Left lobe of liver (tissue), 2 donors: ENCODE measurements at places on chromosomes 11 and 22.

DNA sequence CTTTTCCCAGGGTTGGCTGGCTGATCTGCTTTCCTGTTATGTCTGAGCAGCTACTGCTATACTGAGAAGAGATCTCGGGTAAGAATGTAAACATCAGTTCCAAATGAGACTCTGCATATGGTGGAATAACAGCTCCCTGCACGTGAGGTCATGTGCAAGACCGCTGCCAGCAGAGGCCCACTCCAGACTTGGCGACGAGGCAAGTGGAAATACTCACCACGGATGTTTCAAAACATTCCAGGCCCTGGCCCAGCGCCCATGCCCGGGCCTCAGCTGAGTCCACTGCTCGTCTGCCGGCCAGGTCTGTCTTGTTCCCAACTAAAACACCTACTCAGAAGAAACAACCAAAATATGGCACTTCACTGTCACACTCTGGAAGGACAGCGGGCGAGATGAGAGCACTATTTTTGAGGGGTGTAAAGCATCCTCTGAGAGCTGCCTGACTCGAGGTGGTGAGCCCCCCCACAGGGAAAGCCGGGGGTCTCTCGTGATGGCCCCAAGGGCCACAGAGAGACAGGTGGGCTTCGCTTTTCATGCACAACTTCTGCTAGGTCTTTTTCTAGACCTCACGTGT lies 13.1 kb downstream of the IFT27 start:
- DNase-seq = peak; percentile 62

DNA sequence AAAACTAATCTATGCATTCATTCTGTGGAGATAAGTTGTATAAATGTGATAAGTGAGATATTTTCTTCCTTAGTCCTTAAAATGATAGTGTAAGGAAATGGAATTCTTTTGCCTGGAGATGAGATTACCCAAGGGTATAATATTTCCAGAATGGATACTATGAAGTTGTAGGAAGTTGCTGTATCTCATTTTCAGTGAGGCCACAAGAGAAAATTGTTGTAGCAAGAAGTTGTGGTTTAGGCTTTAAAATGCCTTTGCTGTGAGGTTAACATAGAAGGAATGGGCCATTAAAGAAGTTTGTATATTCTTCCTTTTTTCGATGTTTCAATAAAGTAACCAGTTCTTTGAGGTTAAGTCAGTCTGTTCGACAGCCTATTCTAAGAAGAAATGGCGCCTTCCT lies 50.7 kb upstream of the LIN7C start:
- DNase-seq = no peak

DNA sequence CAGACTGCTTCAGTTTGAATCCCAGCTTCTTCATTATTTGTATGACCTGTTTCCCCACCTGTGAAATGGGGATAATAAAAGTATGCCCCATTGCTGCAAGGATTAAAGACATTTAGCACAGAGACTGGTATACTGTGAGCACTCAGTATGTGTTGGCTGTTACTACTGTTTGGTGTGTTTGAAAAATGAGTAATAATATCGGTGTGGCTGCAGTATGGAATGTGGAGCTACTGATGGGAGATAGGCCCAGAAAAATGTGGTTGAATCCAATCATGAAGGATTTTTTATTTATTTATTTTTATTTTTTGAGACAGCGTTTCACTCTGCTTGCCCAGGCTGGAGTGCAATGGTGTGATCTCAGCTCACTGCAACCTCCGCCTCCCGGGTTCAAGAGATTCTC lies 9.1 kb upstream of the C1QTNF4 start:
- no peak for DNase-seq

DNA sequence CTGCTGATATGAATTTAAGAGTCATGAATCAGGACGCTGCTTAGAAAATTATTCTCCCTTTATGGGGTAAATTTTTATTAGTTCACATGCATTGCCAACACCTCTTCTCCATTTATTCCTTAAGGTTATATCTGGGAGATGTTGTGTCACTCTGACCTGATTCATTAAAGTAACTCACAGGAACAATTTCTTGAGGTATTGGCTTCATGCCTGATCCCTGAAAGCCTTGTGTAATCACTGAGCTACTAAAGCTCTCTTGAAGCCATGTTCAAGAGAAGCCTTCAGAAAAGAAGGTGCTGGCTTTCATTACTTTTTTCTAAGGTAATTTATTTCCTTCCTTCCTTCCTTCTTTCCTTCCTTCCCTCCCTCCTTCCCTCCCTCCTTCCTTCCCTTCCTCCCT lies 420.6 kb downstream of the RAB38 start:
- no peak for DNase-seq

- DNase-seq = no peak
Observed at GRCh38 chr11:91749251-91749650, 475.4 kb upstream of the FAT3 start.

- DNase-seq = no peak
Observed at GRCh38 chr22:44711241-44711560, 9.2 kb downstream of the PRR5 start.

DNA sequence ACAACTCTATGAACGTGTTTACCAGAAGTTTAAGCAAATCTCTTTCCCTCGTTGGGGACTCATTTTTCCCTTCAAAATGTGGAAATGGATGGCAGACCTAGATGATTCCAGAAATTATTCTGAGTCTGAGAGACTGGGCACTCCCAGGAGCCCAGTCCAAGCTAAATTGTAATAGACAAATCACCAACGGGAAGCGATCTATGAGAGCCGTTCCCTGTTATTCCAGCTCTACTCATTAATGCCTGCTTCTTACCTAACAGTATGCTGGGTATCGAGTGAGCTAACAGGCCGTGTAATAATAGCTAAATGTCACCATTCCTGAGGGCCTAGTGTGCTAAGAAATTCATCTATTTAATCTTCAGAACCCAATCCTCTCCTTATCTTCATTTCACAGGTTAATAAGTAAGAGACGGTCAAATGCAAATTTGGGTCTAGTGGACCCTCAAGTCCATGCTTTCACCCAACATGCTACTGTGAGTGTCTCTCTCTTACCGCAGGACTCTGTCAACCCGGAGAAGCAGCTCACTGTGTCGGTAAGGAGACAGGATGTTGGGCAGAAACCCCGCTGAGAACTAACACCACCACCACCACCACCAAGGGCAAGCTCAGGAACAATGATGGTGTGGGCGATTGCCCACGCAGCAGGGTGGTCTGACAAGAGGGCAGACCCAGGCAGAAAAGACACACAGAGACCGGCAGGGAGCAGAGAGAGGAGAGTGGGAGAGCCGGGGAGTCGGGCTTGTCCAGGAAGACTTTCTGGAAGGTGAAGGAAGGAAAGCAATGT lies 57.1 kb upstream of the TIMP3 start:
- no peak for DNase-seq

DNA sequence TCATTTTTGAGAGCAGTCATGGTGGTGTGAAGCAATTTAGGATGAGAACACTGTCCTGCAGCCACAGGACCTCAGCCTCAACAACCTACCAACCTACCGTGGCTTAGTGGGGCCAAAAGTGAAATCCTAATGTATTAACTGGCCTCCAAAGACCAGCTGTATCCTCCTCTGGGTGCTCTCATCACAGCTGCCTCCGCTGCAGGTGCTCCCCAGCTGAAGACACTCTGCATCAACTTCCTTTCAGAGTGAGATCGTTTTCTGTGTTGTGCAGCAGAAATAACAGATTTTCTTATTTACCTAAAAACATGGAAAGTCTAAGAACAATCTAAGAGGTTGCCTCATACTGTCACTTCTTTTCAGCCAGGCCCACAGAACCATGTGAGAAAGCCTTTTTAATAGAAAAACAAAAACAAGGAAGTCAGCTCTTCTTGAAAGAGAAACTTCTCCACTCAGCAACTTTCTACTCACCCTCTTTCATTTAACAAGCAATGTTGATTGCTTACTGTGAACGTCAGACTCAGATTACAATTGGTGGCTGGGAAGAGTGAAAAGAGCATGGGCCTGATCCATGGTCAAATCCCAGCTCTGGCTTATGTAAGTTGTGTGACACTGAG lies 136.1 kb downstream of the TENM4 start:
- DNase-seq = no peak

DNA sequence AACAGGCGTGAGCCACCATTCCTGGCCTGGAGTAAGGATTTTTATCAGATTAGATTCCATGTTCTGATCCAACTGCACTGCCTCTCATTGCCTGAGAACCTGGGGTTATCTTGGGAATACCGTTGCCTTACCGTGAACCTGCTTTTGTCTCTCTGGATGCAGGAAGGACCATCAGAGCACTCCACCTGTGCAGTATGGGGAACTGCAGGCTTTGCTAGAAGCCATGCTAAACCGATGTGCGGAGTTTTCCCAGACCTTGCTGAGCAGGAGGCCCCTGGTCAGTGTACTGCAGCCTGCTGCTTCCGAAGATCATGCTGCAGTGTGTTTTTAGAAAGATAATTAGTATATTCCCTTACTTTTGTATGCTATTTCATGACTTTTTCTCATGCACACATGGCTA lies 43.6 kb downstream of the MEI1 start:
- no peak for DNase-seq

- DNase-seq = no peak
Observed at GRCh38 chr11:113286009-113286408, 28.4 kb upstream of the TTC12 start.

GRCh38 chr11:1300569-1301187 lies 8.8 kb downstream of the TOLLIP start:
- DNase-seq = peak; percentile 42

GRCh38 chr11:636511-637332 lies at the start of gene DRD4:
Gene DRD4, plus strand, starts transcription at chr11:637269. Its CDS starts 36 bp downstream, at chr11:637305.
- no peak for DNase-seq

DNA sequence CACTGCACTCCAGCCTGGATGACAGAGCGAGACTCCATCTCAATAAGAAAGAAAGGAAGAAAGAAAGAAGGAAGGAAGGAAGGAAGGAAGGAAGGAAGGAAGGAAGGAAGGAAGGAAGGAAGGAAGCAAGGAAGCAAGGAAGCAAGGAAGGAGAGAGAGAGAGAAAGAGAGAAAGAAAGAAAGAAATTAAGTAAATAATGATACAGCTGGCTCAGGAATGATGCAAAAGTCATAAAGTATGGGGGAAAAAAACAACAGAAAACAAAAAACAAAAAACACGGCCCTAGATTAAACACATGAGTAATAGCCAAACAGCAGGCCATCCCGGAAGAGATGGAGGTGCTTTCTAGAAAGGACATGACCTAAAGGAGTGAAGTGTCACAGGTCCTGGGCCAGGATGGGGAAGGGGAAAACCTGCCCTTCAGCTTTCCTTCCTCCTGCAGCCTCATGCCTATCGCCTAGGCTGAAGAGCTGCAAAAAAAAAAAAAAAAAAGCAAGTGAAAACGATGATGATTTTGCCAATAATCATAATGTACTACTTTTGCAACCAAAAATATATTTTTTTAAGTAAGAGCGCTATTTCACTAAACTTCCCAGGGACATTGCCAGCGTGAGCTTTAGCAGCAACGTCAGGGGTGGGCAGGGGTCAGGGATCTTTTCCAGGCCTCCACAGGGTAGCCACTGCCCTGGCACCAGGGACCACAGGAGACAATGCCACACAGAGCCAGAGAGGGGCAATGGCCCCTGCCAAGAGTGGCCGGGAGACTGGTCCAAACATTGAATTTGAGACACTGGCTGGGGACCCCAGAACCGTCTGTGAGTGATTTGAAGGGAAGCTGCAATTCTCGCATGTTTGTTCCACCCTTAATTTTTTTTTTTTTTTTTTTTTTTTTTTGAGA lies 28.2 kb upstream of the TMPRSS4 start:
- peak; percentile 21 for DNase-seq

GRCh38 chr22:22073769-22074561 lies 91.4 kb upstream of the TOP3B start:
- no peak for DNase-seq

- DNase-seq = peak; percentile 16
Observed at GRCh38 chr11:17601256-17601671, 54.2 kb downstream of the OTOG start.

DNA sequence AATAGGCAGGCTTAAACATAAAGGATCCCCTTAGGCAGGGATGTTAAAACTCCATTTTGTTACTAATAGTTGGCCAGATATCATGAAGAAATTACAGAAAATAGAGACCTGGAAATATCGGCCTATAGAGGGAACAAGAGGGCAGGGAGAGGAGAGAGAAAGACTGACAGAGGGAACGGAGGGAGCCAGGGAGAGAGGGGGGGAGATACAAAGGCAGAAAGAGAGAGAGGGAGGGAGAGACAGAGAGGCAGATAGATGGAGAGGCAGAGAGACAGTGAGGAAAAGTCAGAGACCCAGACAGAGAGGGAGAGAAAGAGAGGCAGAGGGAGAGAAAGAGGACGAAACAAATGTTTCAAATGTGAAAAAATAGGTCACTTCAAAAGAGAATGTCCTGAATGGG lies 53.5 kb downstream of the ZNF280B start:
- no peak for DNase-seq

DNA sequence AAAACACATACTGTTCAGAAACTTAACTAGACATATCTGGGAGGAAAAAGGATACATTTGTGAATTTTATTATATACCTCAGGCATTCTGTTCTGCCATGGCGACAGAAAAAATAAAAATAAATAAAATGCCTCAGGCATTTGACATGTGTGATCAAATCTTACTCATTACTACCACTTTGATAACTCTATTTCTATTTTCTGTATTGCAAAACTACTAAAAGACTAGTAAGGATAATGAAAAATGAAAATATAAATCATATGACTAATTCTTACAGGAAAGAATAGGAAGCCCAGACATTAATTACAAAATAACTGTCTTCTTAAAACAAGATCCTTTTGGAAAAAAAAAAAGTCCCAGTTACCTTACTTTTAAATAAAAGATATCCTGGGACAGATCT lies 5.3 kb downstream of the PICALM start:
- DNase-seq = no peak

DNA sequence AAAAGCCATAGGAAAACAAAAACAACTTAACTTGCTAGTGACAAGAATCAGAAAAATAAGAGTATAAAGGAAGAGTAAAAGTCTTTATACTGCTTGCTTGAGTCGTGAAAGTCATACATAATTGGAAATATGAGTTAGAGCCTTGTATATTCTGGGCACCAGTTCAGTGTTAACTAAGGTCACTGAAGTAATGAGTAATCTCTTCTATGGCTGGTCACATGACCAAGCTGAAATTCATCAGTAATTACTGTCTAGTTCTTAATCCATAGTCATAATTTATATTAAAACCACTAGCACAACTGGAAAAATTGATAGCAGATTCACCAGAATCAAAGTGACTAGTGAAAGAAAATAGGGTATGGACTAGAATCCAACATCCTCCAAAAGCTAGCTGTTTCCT lies 84.4 kb upstream of the SLC5A12 start:
- DNase-seq = no peak

GRCh38 chr11:18105086-18105801 lies 638 bp downstream of the SAAL1 start:
- DNase-seq = no peak

DNA sequence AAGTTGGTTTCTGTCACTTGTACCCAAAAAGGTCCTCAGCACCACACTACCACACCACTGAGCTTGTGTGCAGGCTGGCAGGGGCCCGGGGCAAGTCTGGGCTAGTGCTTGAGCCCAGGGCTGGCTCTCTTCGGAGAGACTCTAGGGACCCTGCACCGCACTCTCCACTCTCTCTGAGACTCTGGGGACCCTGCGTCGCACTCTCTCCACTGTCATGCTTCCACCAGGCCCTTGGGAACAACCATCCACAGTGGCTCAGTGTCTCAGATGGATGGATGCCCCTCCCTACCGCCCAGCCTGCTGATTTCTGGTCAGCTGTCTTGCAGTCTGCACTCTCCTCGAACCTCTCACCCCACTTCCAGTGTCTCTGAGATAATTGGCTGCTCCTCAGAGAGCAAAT lies 2.0 kb upstream of the SBF1 start:
- DNase-seq = no peak
